ENCODE measurements at places on chromosomes 12 and 14.

GRCh38 chr14:72559669-72560255 is 334.1 kb downstream of the DPF3 start:
- no peak for DNase-seq

GRCh38 chr14:62824086-62824485 is 221.2 kb downstream of the KCNH5 start:
- DNase-seq: no peak

- no peak for DNase-seq
Measured at GRCh38 chr14:23556700-23557440, 799 bp downstream of the THTPA start.

DNA sequence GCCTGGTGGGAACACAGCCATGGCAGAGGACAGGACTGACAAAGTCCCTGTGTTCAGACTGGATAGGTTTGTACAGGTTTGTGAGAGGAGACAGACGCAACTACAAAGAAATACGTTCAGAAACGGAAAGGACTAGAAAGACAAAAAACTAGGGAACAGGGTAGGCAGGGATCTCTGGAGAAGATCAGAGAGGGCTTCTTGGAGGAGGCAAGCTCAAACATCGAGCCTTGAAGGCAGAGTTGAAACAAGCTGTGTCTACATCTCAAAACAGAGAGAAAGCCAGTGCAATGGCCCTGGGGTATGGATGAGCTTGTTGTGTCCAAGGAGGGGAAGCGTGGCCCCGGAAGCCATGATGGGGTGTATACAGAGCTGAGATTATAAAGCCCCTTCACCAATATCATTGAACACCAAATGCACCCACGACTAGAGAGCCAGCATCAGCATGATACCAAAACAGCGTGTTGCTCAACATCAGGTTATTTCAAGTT is 89.6 kb upstream of the NCOR2 start:
- no peak for DNase-seq

- no peak for DNase-seq
Measured at GRCh38 chr14:95356245-95356869, 36.6 kb upstream of the CLMN start.

DNA sequence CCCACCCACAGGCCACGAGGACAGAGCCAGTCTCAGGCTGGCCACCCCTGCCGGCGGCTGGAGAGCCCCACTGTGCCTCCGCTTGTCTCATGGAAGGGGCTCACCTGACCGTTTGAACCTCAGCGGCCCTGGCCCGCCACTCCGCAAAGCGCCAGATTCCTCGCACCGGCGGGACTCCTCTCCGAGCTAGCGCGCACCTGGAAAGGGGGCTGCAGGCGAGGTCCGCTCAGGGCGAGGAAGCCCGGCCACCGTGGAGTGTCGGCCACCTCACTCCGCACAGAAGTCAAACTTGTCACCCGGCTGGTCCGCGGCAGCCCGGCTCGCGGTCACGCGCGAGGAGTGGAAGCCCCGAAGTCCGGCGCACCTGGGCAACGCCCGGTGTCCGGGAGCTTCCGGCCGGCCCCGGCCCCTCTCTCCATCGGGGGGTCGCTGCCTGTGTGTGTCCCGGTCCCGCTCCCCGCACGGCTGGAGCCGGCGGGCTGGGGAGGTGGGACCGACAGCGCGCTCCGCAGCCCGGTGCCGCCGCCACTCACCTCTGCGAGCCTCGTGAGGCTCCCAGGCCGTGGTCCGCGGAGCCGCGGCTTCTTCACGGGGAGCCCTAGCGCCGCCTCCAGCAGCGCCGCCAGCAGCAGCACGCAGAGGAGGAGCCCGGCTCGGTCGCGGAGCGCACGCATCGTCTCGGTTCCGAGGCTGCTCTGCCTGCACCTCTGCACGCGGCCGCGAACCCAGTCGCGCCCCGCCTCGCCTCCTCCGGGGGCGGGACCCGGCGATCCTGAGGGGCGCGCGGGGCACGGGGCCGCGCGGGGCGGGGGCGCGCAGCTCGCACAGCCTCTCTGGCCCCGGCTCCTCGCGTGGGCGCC is at the start of gene ISM2:
Gene ISM2 (minus strand): TSS at position 697 of the 860 bp plus-strand sequence. CDS start 23 bp downstream, at position 674.
- DNase-seq: no peak

GRCh38 chr14:38775986-38776385 is 327.0 kb downstream of the SEC23A start:
- no peak for DNase-seq

GRCh38 chr12:132307976-132308852 is 21.2 kb downstream of the GALNT9 start:
- DNase-seq: no peak

- DNase-seq: no peak
Measured at GRCh38 chr14:65528069-65528468, 115.5 kb downstream of the FUT8 start.

GRCh38 chr12:41362510-41362909 is 174.4 kb downstream of the PDZRN4 start:
- DNase-seq: no peak

DNA sequence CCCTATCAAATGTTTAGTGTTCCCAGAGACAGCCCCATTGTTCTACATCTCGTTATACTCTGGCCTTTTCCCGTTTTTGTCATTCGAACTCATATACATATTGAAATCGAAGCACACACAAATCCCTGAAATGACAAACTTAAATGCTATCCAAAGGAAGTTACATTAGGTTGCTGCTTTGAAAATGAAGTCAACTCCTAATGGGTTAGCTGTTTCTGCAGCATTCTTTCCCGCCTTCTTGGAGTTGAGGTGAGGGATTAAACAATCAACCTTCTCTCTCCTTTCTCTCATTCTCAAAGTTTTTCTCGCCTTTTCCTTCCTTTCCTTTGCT is 642 bp upstream of the PHC1 start:
- DNase-seq: no peak

- DNase-seq: no peak
Measured at GRCh38 chr12:56630180-56630632, at the start of gene BAZ2A. BAZ2A (minus strand) TSS chr12:56630326; CDS start chr12:56617530, 12,796 bp downstream.

DNA sequence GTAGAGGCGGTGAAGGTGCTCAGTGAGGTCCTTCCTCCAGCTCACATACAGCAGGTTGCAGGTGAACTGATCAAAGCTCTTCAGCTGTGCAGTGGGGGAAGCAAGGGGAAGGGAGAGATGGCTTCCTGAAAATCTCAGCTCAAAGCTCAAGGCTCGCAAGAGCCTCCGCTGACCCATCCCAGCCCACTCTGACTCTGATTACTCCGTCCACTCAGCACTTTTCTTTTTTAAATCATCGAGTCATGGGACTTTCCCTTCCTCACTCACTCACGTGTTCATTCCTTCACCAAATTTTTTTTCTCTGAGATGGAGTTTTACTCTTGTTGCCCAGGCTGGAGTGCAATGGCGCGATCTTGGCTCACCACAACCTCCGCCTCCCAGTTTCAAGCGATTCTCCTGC is 4.7 kb downstream of the ABCD4 start:
- DNase-seq: no peak

- DNase-seq: no peak
Measured at GRCh38 chr12:25591144-25591543, 38.1 kb upstream of the LMNTD1 start.

DNA sequence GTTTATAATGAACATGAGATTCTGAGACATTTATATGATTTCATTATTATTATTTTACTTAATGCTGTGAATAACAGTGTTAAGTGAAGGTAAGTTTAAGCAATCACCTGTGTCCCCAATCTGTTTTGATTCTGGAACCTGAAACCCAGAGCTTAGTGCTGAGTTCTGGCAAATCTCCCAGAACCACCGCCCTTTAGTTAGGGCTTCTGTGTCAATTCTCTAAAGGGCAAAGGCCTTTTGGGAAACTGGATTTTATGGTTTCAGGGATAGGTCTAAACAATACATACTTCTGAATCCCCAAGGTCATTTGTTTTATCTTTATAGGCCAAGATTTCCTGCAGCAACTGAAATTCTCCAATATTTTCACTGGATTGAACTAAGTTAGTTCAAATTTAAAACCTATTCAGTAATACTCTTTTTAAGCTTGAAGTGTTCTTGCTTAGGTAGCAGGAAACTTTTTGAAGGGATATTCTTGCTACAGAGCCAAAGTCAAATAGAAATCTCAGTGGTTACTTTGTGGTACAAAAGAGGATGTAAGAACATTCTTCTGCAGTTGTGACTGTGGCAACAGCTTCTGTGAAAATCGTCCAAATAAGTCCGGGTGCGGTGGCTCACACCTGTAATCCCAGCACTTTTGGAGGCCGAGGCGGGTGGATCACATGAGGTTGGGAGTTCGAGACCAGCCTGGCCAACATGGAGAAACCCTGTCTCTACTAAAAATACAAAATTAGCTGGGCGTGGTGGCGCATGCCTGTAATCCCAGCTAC is 10.0 kb upstream of the PKP2 start:
- no peak for DNase-seq

GRCh38 chr12:69837657-69838415 is 12.8 kb downstream of the MYRFL start:
- no peak for DNase-seq

- no peak for DNase-seq
Measured at GRCh38 chr12:22228022-22228875, 106.3 kb downstream of the ST8SIA1 start.

DNA sequence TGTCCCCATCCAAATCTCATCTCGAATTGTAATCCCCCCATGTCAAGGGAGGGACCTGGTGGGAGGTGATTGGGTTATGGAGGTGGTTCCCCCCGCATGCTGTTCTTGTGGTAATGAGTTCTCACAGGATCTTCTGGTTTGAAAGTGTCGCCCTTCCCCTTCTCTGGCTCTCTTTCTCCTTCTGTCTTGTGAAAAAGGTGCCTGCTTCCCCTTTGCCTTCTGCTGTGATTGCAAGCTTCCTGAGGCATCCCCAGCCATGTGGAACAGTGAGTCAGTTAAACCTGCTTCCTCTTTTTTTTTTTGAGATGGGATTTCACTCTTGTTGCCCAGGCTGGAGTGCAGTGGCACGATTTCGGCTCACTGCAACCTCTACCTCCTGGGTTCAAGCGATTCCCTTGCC is 104.0 kb downstream of the CCDC91 start:
- DNase-seq: no peak

GRCh38 chr14:85182282-85182681 is 347.7 kb upstream of the FLRT2 start:
- DNase-seq: no peak

DNA sequence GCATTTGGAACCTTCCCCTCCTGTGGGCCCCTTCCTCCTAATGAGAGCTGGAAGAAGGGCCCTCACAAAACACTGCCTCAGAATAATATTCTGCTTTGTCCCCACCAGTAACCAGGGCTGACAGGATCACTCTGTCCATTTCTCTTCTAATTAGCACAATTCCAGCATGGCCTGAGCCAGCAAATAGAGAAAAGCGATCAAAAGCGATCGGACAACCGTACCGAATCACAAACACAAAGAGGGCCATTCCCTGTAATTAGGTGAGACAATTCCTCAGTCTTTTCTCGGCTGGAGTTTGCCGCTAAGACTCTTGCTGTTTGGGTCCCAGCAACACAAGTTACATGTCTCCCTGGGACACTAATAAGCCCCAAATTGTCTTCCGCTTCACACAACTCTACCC is 35.6 kb upstream of the VSX2 start:
- no peak for DNase-seq

DNA sequence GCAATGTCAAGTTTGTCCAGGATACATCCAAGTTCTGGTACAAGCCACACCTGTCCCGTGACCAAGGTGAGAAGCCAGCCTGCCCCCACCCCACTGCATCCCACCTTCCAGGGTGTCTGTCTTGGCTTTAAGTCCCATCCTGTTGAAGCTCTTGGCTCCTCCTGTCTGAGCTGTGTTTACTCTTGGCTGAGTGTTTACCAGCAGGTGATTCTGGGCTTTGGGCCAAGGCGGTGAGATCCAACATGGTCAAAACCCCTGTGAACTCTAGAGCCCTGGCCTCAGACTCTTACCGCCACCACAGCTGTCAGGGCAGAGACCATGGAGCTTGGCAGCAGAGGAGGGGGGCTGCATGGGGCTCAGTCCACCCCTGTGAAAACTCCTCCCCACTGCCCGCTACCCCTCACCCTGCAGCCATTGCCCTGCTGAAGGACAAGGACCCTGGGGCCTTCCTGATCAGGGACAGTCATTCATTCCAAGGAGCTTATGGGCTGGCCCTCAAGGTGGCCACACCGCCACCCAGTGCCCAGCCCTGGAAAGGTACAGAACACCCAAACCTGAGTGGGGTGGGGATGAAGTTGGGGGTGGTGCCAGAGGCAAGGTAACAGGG is 11.6 kb downstream of the TNS2 start:
- DNase-seq: no peak

DNA sequence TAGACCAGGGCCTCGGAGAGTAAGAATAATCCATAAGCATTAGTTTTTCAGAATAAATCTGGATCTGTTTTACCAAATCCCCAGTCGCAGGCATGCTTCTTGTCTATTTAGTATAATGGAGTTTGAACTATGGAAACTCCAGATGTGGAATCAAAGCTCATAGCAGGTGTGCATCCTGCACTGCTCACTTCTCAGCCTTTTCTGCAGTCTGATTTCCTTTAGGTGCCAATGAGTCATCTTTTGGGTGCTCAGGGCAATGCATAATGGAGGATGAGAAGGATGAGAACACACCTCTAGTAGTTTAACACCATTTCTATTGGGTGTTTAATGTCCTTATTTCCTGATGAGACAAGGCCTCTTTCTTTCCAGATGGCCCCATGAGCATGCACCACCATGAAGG is 961.2 kb downstream of the TMEM121 start:
- DNase-seq: no peak

DNA sequence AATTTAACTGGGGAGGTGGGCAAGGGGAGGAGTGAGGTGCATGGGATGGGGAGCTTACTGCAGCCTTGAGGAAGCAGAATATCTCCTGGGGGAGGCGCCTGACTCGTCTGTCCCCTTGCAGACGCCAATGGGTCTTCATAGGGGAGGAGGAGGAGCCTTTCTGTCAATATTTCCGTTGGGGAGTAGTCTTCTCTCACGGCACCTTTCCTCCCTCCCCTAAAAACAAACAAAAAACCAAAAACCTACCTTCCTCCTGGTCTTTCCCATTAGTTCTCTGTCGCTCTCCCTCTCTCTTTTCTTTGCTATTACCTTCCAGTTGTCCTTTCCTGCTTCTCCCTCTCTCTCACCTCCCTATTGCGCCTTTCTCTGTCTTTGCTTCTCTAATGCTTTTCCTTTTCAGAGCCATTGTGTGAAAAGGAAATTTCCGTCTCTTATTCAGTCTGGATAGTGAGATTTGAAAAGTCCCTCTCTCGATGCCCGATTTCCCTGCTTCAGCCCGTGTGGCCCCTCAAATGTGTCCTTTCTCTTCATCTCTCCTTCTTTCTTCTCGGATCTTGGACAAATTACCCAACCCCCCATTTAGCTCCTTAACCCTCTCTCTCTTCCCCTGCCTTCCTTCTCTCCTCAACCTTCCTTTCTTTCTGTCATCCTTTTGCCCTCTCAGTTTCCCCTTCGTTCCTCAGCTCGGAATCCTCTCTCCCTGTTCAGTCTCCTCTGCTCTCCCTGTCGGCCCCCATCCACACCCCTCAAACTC is 5.9 kb downstream of the GPR84 start:
- DNase-seq: no peak

- DNase-seq: no peak
Measured at GRCh38 chr14:38910092-38910491, 192.9 kb downstream of the SEC23A start.

- no peak for DNase-seq
Measured at GRCh38 chr14:71720978-71721624, 211.1 kb upstream of the RGS6 start.

- no peak for DNase-seq
Measured at GRCh38 chr12:6318440-6318879, 8.0 kb downstream of the PLEKHG6 start.

Data from cortex of kidney (tissue), 1 donor.